ENCODE measurements at places on chromosomes 6 and 20.

DNA sequence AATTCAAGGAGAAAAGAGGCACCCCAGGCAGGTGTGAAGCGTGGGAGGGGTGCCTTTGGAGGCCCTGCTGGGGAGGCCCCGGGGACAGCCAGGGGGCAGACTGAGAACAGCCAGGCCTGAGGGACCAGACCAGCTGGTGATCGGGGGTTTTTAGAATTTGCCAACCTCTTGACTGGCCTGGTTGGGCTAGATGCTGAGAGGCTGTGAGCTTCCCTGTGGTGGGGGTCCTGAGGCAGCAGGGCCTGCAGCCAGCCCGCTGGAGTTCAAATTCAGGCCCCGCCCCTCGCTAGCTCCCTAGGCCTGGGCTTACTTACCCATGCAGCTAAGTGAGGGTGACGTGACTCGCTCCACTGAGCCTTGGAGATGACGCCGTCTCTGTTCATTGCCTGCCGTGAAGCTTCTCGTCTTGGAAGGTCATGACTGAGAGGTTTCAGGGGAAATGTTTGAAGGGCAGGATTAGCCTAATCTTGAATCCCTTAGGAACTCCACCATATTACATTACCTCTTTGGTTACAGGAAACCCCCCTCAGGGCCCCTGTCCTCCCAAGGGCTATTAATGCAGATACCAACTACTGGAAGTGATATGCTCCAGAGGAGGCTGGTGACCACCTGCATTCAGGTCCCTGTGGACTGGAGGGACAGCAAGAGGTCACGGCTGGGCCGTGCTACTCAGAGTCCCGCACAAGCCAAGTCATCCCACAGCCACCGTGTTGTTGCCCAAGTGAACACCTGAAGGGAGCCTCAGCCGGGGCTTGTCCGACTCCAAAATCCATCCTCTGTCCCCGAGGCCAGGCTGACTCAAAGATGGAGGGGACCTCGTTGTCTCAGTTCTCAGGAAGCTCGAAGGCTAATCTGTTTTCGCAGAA is 73.9 kb upstream of the DUSP22 start:
- DNase-seq: no peak

DNA sequence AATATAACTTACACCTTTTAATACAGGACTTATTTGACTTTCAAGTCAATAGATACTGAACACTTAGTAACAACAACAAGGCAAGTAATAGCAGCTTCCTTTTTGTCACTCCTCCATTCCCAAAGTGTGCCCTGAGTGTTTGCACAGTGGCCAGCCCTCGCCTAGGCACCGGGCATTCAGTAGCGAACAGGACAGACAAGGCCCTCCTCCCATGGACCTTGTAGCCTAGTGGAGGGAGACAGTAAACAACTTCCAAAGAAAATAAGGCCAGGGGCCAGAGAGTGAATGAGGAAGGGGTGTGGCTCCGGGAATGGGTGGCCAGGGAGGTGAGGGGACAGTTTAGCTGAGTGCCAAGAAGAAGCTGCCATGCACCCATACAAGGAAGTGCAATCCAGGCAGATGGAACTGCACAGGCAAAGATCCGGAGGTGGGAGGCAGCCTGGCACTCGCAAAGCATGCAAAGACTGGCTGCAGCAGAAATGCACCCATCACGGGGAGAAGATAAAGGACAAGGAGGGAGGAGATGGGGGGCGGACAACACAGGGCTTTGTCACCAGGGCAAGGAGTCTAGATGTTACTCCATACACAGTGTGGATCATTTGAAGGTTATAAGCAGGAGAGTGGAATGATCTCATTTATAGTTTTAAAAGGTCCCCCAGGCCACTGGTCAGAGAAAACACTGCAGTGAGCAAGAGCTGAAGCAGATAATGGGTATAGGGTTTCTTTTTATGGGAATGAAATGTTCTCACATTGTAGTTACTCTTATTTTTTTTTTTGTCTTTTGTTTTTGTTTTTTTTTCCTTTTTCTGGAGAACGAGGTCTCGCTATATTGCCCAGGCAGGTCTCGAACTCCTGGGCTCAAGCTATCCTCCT is 32.2 kb downstream of the ATP9A start:
- DNase-seq: no peak

DNA sequence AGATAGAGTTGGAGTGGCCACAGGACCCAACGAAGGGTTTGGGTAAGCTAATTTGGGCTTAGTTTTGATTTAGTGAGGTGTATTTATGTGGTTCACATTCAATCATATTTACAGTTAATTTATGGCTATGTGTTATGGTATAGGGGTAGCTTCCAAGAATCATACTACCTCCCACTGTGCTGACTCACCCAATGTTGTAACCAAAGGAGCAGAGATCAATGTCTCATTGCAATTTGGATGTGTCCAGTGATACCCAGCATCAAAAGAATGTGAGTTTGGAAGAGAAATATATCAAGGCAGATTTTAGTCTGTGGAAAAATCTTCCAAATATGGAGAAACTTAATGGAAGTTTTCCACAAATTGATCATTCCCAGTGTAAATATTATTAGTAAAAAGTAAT is 25.3 kb upstream of the SMIM8 start:
- no peak for DNase-seq

- no peak for DNase-seq
These were observed 7.6 kb upstream of the TP53RK start for GRCh38 chr20:46696791-46697279.

DNA sequence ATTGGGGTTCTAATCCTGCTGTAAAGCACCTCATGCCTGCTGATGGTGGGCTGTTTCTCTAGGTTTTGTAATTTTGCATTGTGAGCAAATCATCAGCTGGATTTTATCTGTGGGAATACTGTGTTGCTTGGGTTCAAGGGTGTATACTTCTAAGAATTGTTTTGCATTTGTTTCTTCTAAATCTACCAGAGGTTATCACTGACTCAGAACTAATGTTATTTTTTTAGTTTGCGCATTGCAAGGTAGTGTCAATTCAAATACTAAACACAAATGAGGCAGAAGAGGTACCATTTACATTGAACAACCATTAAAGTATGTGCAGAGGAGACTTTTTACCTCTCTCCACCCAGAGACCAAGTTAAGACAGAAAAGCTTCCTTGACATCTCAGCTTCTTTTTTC is 60.0 kb downstream of the CEP162 start:
- DNase-seq: no peak

All from activated gamma-delta T cell treated with Interleukin-2 at 50 U/mL for 16 hours (primary cell).